GOT3 (cell line): ENCODE measurements at places on chromosomes 7 and 10.

DNA sequence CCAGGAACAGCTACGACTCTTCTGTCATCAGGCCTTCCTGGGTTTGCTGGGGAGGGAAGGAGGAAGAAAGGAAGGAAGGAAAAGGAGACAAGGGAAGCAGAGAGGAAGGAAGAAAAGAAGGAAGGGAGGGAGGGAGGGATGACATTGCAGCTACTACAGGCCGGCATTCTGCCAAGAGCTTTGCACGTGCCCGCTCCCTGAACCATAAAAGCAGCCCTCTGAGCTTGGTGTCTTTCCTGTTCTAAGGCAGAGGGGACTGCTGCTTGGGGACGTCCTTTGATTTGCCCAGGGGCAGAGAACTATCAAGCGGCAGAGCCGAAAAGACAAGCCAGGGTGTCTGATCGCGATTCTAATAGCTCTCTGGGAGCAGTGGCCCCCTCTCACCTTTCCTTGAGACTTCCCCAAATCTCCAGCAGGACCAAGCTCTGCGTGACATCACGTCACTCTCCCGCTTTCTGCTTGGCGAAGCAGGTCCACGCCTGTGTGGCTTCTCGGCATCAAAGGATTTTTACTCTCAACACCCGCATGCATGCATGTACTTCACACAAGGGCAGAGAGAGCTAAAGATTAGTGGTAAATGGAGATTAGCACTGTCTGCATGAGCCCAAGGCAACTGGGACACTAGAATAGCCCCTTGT is 167.8 kb upstream of the AUTS2 start:
- no peak for DNase-seq

GRCh38 chr10:77664696-77665095 is 27.1 kb upstream of the KCNMA1 start:
- DNase-seq, result no peak

- no peak for DNase-seq
These were observed 7.9 kb downstream of the CALML3 start for GRCh38 chr10:5532618-5533097.

GRCh38 chr10:93995598-93996271 is 2.0 kb downstream of the PLCE1 start:
- no peak for DNase-seq

DNA sequence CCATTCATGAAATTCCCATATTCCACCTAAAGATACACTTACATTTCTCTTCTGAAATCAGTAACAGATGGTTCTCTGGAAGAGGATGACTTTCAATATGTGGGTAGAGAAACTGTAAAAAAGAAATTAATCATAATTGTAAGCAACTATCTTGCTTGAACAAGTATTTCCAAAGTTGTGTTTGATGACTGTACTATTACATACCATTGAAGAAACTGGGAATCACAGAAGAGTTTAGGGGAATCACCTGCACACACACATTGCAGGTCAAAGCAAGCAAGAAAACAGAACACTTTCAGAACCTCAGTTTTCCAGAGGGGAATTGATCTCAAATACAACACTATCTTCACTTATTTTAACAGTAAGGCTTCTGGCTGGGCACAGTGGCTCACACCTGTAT is 33.6 kb downstream of the GSAP start:
- DNase-seq, result no peak

DNA sequence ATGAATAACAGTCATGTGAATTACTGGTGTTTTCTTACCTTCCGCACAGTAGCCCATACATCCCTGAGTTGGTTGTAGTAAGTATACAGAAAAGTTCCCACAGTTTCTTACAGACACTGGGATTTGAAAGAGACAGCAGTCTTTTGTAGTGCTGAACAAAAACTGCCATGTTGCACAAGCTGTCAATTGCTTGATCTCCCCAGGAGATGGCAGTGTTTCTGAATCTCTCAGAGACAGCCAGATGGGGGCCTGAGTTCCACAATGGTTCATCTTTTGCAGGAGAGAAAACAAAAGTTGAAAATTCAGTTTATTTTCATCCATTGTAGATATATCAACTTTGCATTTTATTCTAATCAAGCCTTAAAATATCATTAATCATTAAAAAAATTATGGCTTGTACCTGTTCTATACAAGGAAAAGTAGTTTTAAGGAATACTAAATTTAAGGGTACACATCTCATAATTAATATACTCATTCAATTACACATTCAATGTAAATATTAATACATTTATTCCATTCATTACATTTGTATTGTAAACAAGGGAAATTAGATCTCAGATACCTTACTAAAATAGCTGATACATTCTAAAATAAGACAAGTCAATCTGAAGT is 14.5 kb downstream of the VWDE start:
- DNase-seq, result no peak
